ENCODE measurements at places on chromosomes 13 and 19. TPM values are rescaled to one million over a fixed set of nuclear protein-coding genes. Genes with fewer than 3 reads are reported as not detected.

COMP gene
- not detected for total RNA-seq

GJA3 gene
- total RNA-seq = not detected

ZNF729 gene
- total RNA-seq = 0.23 TPM

FOXA3 gene
- total RNA-seq = not detected

OR7A5 gene
- not detected for total RNA-seq

DCLK1 gene
- total RNA-seq = 391 TPM

IGFL2 gene
- total RNA-seq = 0.92 TPM

ZNF470 gene
- 21.9 TPM for total RNA-seq

ARL11 gene
- total RNA-seq = 0.23 TPM

ZNF564 gene
- total RNA-seq = 29.1 TPM

IZUMO2 gene
- not detected for total RNA-seq

MYBPC2 gene
- total RNA-seq = 0.92 TPM

IGFL4 gene
- total RNA-seq = 3.9 TPM

WTIP gene
- 21.0 TPM for total RNA-seq

GNA15 gene
- total RNA-seq = 1.4 TPM

KLHL1 gene
- total RNA-seq = 34.1 TPM

TECR gene
- total RNA-seq = 22.8 TPM

NLRP12 gene
- total RNA-seq = 0.23 TPM

TMEM59L gene
- total RNA-seq = 90.2 TPM

LGI4 gene
- total RNA-seq = 15.0 TPM
